ENCODE measurements at places on chromosomes 1 and 21.

- no peak for DNase-seq
These were observed 7.5 kb upstream of the RAB29 start for GRCh38 chr1:205782627-205783432.

DNA sequence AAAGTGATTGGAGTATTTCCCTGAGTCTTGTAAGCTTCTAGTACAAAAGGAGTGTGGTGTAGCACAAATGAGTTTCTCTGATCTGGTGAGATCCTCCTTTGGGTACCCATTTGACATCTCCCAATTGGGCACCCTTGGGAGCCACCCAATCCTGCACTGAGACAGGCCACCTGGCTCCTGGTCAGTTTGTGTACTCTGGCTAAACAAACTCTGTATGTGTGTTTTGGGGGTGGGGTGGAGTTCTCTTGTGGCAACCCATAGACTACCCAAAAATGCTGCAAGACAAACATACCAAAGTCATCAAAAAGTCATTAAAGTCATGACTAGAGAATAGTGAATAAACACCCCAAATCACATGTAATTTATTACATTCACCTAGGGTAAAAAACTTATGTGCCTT, 8.4 kb upstream of the HIVEP3 start:
- DNase-seq: no peak

DNA sequence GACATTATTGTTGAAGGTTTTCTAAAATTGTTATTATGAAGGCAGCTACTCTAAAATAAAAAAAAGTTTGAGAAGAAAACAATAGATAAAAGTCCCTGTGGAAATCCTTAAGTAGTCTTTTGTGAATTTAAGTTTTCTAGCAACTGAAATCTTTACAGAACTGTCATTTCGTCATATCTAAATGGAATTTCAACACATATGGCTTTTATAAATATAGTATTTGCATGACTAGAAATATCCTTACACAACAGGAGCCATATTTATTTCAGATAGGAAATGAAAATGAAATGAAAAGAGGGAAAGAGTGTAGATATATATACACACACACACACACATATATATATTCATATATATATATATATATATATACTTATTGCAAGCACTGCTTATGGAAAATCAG, 204.7 kb upstream of the RGS18 start:
- peak; percentile 4 for DNase-seq

- DNase-seq: no peak
These were observed 125.5 kb upstream of the PLXNA2 start for GRCh38 chr1:208369658-208370057.

DNA sequence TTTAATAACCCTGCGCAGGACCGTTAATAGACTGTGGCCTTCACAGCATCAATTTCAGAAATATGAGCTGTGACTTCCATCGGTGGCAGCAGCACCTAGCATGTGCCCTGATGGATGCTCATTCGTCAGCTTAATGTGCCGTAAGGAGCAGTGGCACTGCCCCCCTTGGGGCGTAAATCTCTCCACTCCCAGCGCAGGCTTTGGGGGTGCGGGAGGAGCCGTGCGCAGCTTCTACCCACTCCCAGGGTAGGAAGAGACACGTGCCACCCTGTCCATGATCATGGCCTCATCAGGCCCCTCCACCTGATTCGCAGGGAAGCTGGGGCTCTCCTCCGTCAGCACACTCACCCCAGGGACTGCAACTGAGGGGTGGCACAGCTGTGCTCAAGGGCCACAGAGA, 149.5 kb downstream of the NPHP4 start:
- DNase-seq: no peak

DNA sequence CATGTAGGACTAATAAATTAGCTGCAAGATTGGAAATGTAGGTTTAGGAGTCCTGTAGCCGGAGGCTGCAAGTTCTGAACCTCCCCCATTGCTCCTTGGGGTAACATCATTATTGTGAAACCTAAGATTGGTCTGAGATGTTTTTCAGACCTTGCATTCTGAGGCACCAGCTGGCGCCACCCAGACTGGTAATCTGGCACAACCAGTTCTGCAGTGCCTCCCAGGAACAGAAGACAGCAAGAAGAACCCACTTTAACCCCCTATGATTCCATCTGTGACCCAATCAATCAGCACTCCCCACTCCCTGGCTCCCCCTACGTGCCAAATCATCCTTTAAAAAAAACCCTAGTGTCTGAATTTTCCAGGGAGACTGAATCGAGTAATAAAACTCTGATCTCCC, 11.6 kb upstream of the DNAJC6 start:
- no peak for DNase-seq

DNA sequence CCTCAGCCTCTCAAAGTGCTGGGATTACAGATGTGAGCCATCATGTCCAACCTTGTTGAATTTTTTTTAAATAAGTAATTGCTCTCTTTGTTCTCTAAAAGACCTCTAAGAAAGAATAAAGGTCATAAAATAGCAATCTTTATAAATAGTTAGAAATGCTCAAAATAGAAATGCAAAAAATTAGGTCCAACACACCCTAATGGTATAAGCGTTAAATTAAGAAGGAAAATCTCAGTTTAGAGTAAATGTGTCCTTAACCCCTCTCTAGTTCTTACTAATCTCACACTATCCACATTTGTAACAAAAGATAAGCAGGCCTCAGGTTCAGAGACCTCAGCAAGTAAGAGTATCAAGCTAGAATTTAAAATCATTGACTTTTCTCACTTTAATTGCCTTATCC, 38.3 kb upstream of the GLIS1 start:
- DNase-seq: no peak

GRCh38 chr1:91622616-91623015, 122.0 kb downstream of the CDC7 start:
- DNase-seq: no peak

DNA sequence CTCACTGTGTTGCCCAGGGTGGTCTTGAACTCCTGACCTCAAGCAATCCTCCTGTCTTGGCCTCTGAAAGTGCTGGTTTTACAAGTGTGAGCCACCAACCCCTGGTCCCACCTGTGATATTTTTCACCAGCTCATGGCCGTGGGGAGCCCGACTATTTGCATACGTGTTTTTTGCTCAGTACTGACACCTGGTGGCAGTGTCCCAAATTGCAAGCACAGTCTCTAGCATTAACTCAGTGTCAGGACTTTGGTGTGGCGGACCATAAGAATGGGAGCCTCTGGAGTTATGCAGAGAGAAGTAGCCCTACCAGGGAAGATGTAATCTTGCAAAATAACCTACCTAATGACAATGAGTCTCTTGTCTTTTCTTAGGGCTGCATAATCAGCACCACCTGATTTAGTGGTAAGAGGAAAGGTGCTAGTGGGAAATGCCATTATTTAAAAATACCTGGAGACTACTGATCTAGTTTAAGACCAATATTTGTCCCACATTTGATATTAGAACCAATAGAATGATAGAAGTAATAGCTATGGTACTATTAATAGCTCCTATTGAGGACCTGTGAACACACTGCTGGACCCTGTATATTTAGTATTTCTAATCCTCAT, 305.4 kb downstream of the DISC1 start:
- DNase-seq: peak; percentile 54

DNA sequence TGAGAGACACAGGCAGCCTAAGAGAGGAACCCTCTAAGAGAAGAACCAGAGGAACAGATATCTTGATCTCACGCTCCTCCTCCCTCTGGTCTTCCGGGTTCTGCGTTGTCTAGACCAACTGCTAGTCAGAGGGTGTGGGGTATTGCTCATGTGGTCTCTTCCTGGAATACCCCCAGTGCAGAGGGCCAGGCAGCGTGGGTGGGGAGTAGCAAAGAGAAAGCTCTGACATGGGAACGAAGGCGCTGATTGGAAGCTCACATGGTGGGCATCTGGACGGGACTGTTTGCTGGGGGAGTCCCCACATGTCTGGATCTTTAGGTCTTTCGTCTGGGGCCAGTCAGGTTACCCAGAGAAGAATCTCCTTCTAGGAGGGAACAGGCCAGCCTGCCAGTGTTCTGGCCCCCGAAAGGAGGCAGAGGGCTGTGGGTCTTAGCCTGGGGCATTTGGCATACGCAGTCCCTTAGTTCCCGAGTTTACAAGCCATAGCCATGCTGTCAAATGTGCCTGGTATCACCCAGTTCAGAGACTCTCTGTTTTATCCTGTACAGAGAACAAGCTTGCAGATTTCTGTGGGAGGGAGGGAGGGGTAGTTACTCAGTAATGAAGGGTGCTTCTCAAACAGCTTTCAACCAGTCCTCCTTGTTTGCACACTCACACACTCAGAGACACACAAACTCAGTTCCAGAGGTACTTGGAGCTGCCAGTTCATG, 18.3 kb upstream of the IL6R start:
- no peak for DNase-seq

DNA sequence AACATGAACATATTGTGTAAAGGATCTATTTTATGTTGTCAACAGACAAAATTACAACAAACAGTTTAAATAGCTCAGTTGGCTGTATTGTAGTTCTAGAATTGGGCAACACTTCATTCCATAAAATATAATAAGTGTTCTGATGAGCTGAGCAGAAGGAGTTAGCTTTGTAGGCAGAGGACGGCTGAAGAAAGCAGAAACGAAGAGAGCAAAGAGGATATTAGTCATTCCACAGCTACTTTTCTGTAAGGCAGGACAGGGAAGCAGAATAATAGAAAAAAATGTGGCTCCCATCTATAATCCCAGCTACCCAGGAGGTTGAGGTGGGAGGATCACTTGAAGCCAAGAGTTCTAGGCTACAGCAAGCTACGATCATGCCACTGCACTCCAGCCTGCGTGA, 20.2 kb upstream of the IVNS1ABP start:
- DNase-seq: peak; percentile 76

GRCh38 chr1:39877980-39878956, 5.0 kb downstream of the TRIT1 start:
- DNase-seq: no peak

- peak; percentile 63 for DNase-seq
These were observed 37.1 kb upstream of the KANK4 start for GRCh38 chr1:62356257-62356835.

DNA sequence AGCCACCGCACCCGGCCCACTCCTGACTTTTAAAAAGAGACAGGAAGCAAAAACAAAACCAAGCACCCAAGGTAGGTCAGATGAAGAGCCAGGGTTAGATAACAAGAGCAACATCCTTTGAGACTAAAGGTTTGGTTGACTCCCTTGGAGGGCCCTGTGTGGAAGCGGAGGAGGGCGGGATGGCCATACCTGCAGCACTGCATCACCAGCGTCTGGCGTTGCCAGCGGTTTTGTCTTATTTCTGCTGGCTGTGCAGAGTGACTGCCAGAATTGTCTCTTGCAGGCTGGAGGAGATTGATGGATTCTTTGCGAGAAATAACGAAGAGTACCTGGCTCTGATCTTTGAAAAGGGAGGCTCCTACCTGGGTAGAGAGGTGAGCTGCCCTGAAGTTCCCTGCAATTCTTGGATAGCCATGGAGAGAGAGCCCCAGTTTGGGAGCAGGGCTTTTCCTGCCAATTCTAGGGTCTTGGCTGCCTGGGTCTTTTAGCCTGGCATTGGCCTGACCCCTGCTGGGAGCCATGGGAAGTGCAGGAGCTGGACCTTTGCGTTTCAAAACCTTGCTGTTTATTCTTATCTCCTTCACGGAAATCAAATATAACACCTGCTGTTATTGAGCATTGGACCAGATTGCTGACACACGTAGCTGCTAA, 24.0 kb downstream of the QSOX1 start:
- peak; percentile 66 for DNase-seq

DNA sequence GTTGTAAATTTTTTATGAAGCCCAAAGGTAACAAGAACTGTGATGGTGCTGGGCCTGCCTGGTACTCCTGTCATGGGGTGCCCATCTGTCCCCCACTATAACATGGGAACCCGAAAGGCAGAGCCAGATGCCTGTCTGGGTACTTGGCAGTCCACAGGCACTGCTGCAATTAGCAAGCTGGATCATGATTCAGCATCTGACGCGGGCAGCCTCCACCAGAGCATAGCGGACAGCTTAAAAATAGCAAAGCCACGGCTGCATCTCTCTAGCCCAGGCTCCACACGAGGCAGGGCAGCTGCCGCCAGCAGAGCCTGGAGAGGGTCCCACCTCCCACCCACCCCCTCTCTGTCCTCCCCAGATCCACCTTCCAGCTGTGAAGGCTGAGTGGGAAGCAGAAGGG, 22.9 kb downstream of the SUSD4 start:
- no peak for DNase-seq

DNA sequence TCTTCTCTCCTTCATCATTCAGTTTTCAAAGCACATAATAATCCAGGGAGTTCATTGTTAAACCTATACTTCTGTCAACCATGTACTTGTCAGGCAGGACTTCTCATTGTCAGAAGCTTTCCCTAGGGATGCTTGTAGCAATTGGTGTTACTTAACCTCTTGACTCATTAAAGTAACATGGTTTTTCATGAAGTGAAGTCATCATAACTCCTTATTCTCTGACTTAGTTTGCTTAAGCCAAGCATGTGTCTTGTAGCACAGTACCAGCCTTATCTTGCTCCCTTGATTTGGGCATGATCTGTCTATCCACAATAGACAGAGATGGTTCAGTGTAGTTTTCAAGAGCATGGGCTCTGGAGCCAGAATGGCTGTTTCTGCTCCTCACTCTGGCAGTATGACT, 45.3 kb downstream of the LRIG2 start:
- DNase-seq: peak; percentile 31

GRCh38 chr1:160647329-160647720, 481 bp upstream of the SLAMF1 start:
- DNase-seq: no peak

GRCh38 chr21:35096959-35097358, 47.9 kb upstream of the RUNX1 start:
- no peak for DNase-seq

DNA sequence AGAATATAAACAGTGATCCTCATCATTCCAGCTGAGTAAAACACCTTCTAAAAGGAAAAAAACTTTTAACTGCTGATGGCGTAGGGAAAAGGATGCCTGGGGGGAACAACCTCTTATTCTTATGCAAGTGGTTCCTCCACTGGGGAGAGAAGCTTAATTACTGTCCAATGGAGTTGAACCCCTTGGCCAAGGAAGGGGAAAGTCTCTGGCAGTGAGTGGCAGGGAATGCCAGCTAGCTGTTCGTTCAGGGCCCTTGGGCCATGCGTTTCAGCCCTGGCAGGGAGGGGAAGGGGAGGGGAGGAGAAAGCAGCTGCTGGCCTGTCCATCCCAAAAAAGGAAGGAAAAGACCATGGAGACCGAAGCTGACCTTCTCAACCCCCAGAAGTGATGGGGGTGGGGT, 22.6 kb upstream of the SYCP1 start:
- DNase-seq: no peak

- no peak for DNase-seq
These were observed 8.6 kb downstream of the LIX1L start for GRCh38 chr1:145949219-145949618.

- no peak for DNase-seq
These were observed 38.7 kb downstream of the PHC2 start for GRCh38 chr1:33392206-33392605.

DNA sequence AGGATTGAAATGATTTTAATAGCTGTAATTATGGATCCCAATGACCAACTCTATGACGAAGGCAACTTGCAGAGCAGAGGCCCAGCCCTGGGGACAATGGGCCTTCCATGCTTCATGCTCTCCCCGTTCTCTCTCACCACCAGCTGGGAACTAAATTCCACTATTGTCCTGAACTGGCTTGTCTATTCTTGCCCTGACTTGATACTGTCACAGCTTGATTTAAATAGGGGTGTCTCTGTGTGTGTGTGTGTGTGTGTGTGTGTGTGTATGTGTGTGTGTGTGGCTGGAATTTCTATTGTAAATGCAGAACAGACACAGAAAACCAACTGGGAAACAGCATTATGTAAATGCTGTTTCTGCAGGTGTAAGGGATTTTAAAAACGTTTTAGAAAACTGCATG, 57.0 kb downstream of the SLC22A15 start:
- DNase-seq: no peak
